ENCODE measurements at places on chromosomes 12 and 14.
A peak's percentile ranks its signal among the peaks of the same experiment; 100 is the strongest.

GRCh38 chr12:109575683-109576082, 2.1 kb downstream of the MVK start:
- H3K36me3 ChIP-seq, result peaks cover 2% of the 10 kb centered on the region
- H3K4me3 ChIP-seq, result peak overlapping the region; percentile 66
- no peak overlapping the region for H3K27ac ChIP-seq
- peaks cover 22% of the 10 kb centered on the region for H3K4me1 ChIP-seq
- no peak for DNase-seq
- H3K27me3 ChIP-seq, result no peaks in the 10 kb centered on the region

DNA sequence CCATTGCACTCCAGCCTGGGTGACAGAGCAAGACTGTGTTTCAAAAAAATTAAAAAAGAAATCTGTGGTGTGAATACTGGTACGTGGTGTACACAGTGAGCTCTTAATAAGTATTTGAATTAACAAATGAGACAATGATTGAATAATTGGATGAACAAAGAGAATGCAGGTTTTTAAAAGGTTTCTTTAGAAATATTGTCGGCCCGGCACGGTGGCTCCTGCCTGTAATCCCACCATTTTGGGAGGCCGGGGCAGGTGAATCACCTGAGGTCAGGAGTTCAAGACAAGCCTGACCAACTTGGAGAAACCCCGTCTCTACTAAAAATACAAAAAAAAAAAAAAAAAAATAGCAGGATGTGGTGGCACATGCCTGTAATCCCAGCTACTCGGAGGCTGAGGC, 6.6 kb downstream of the HIF1A start:
- H3K27ac ChIP-seq, result peak overlapping the region; percentile 92
- no peak for DNase-seq
- H3K4me1 ChIP-seq, result peaks cover 57% of the 10 kb centered on the region
- H3K27me3 ChIP-seq, result no peaks in the 10 kb centered on the region

- DNase-seq, result no peak
- H3K27ac ChIP-seq, result no peak overlapping the region
- H3K4me1 ChIP-seq, result peaks cover 2% of the 10 kb centered on the region
- no peak overlapping the region for H3K4me3 ChIP-seq
- peaks cover 40% of the 10 kb centered on the region for H3K27me3 ChIP-seq
These were observed 26.2 kb downstream of the LGR5 start for GRCh38 chr12:71465796-71466195.

- H3K4me3 ChIP-seq, result peak overlapping the region; percentile 97
- H3K27ac ChIP-seq, result peak overlapping the region; percentile 87
- DNase-seq, result peak; percentile 63
- H3K4me1 ChIP-seq, result peaks cover 48% of the 10 kb centered on the region
- H3K27me3 ChIP-seq, result no peaks in the 10 kb centered on the region
These were observed 472 bp downstream of the MBD6 start for GRCh38 chr12:57522887-57523705.
